Activated T-helper 1 cell treated with anti-CD3 and anti-CD28 coated beads, Interleukin-2, amount 50 U/mL, for 16 hours (primary cell): ENCODE measurements at places on chromosomes 3 and 15.

DNA sequence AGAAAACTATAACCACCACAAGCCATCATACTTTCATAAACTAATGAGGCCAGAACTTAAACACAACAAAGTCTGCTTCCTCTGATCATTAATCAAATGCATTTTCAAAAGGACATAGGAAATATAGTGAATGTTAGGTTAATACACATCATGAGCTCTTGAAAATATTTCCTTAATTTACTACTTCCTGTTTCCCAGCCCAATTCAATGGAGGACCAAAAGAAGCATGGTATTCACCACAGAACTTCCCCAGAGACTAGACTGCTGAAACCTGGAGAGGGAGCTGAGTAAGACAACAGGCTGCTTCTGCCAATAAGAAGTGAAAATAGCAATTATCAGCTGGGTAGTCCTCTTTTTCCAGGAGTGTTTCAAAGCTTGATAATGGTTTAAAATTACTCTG is 250.3 kb downstream of the ULK4 start:
- no peak for DNase-seq

DNA sequence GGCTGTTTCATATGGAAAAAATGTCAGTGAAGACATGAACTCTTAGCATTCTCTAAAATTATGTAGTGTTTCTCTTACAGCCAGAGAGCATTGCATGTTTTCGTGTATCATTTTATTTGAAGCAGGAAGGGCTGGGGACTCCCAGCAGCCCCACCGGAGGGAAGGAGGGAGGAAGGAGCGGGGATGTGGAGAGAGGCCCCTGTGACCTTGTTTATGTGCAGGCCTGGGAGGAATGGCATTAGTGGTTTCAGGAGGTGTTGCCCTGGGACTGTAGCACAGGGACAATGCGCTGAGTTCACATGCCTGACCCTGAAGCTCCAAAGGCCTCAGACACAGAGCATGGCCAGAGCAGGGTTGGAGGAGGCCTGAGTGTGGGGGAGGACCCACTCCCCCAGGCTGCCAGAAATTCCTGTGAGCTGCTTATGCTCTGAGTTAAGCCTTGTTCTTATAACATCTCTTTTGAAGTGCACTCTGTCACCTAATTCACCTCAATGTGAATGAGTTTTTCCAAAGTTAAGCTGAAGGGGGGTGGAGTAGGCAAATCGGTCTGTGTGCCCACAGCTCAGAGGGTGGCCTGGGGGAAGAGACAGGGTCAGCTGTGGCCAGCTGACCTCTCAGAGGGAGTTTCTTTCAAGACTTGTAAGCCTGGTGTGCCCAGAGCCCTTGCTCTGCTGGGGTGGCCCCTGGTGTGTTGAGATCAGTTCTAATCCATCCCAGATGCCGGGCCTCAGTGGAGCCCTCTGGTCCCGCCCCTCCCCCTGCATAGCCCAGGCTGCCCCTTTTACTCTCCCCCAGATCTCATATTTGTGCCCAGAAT is 3.9 kb upstream of the RNU6-1 start:
- no peak for DNase-seq

DNA sequence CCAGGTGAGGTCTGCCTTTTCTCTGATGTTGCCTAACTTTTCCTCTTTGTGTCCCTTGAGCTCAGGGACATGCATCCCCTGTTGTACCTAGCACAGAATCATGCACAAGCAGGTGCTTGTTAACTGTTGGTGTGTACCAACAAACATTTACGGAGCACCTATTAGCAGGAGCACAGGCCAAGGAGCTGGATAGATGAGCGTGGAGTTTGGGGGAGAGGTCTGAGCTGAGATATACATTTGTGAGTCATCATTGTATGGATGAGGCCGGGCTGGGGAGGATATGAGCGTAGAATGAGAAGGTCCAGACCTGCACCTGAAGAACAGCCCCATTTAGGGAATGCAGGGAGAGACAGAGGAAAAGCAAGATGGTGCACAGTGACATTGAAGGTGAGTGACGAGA is 53.4 kb downstream of the SMAD3 start:
- no peak for DNase-seq

DNA sequence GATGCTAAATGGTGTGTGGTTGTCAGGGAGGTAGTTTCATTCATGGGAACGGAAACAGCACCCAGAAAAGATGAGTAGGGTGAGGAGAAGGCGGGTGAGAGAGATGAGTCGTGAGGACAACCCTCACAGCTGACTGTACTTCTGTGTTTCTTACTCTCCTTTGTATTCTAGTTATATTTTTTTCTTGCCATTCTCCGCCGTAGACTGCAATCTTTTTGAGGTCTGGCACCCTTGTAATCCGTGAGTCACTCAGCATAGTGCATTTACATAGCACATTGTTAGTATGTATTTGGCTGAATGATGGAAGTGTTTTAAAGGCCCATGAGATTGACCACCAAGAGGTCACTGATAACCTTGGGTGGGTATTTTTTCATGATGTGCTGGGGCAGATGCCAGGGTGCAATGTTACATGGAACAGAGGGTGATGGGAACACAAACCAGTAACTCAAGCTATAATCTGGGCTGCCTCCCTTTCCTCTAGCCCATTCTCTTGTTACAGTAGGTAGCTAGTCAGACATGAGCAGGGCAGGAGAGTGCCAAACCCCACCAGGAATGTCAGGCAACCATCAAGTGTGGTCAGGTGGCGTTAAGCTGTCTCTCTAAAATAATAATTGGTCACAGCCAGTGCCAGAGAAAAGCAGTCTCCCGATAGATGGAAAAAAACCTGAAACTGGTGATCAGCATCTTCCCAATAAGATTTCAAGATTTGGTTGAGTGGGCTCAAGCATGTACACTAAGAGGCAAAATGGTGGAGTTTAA is 18.8 kb upstream of the DGKG start:
- no peak for DNase-seq

DNA sequence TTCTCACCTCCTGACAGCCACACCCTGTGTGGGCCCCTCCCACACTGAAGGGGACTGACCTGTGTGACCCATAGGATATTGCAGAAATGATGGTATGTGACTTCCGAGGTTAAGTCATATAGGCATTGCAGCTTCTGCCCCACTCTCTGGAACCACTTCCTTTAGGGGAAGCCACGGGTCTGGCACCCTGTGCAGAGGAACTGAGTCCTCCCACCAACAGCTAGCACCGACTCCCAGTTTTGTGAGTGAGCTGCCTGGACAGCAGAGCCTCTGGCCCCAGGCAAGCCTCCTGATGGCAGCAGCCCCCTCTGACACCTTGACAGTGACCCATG is 24.6 kb upstream of the SLC6A6 start:
- no peak for DNase-seq

GRCh38 chr15:63945838-63946298 is 100.4 kb downstream of the DAPK2 start:
- DNase-seq: no peak

DNA sequence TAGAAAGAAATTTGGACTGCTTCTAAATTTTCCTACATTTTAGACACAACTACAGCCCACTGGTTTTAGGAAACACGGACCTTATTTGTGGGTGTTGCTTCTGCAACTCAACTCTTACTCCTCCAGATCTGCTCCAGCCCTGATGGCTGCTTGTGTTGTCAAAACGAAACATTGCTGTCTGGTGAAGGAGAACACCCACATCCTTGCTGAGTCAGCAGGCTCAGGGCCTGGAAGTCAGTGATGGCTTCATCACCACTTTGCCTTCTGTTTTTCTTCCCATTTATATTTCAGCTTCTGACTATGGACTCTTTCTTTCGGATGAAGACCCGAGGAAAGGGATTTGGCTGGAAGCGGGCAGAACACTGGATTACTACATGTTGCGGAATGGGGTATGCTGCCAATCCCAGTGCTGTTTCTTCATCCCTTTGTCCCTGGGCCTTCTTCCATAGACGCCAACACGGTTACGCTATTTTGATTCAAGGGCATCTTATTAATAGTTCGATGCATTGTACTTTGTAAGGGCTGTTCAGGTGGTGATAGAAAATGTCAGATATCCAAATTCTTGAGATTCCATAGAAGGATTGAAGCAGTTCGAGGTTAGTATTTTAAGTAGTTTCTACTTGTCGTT is 392.6 kb upstream of the TPM1 start:
- no peak for DNase-seq

DNA sequence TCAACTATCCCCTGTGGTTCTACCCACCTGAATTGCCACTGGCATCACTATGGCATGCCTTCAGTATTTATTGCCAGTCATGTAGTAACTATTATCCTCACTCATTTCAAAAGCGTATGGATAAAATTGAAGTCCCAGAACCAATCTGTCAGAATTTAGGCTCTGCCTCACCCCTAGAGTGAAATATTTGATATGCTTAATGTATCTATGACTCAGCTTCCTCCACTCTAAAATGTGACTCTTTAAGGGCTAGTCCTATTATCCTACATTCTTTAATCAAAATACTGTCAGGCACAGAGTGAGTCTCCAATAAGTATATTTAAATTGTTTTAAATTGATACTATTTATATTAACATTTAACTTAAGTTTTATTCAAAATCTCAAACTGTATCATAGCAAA is 27.6 kb downstream of the ARPP21 start:
- DNase-seq: no peak

- DNase-seq: no peak
Measured at GRCh38 chr15:67396114-67396513, 124.8 kb upstream of the C15orf61 start.

- no peak for DNase-seq
Measured at GRCh38 chr15:91468871-91469580, 369.0 kb downstream of the SV2B start.

DNA sequence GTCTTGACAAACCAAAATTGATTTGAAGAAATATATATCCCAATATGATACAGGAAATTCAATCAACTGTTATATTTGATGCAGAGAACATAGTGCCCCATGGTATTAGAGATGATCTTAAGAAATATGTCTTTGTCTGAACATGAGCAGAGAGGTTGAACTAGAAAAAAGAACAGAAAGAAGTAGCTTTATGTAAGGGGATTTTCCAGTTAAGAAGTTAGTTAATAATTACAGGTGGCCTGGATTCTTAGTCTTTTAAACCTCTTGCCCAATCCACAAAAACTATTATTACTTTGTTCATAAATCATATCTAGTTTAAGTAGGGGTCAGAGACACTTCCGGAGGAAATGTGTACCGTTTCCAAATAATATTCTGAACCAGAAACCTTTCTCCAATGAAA is 1186.7 kb upstream of the EPHA6 start:
- DNase-seq: no peak

- DNase-seq: no peak
Measured at GRCh38 chr3:42051384-42052131, 39.6 kb upstream of the TRAK1 start.

- no peak for DNase-seq
Measured at GRCh38 chr3:106930086-106930485, 447.2 kb upstream of the CCDC54 start.

DNA sequence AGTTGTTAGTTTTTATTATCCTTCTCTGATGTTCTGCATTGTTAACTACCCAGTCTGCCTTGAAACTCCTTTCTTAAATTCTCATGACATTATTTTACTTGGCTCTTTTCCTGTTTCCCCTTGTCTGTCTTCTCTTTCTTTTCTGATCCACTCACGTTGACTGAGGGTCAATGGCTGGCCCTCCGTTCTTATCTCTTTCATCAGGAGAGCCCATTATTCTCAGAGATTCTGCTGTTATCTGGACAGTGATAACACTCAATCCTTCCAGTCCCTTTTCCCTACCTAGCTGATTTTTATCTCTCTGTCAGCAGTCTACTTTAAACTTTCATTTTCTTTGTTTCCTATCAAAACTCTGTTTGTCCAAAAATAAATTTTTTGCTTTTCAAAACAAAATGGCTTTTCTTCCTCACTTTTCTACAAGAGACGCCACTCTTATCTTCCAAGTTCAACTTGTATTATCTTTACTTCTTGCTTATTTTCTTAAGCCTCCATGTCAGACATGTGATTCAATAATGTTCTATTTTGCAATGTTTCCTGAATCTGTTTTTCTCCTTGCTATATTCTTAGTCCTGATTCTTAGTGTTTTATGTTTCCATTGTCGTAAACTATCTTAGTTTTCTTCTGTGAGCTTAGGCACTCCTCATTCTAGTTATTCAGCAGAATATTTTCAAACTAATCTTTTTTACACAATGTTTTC is 120.2 kb downstream of the NEDD4 start:
- no peak for DNase-seq

- no peak for DNase-seq
Measured at GRCh38 chr3:43810797-43811196, 120.1 kb downstream of the ABHD5 start.

DNA sequence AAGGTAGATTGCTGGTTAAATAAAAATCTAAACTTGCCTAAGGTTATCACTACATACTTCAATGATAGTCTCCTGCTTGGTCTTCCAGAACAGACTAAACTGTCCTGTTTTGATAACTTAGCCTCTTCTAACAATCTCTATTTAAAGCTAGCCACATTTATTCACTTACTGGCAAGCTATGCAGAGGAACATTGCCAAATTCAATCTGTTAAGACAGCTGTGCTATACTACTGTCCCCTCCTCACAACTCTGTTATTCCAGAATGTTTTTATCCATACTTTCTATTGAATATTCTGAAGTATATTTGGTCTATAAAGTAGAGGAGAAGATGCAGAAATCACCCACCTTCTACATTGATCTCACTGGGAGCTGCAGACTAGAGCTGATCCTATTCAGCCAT is 594.0 kb upstream of the CCDC54 start:
- no peak for DNase-seq

GRCh38 chr15:61653110-61653509 is 407.1 kb downstream of the VPS13C start:
- DNase-seq: no peak

GRCh38 chr3:373193-373779 is 176.7 kb downstream of the CHL1 start:
- DNase-seq: no peak

GRCh38 chr3:150365132-150365604 is 42.9 kb upstream of the TSC22D2 start:
- DNase-seq: no peak
